ENCODE measurements at places on chromosomes 4 and X. TPM values are rescaled to one million over a fixed set of nuclear protein-coding genes. Genes with fewer than 3 reads are reported as not detected.

Gene NAT8L
- total RNA-seq: 16.6 TPM

Gene METAP1
- total RNA-seq: 51.9 TPM

Gene MAOA
- total RNA-seq: 0.23 TPM

Gene TBC1D8B
- total RNA-seq: 8.9 TPM

Gene PHEX
- 0.23 TPM for total RNA-seq

Gene GRPR
- total RNA-seq: not detected

Gene PAGE1
- total RNA-seq: not detected

Gene PLXNA3
- 128 TPM for total RNA-seq

Gene ZBTB49
- 4.2 TPM for total RNA-seq

Gene IL2
- 0.57 TPM for total RNA-seq

Gene FSTL5
- total RNA-seq: 0.67 TPM

Gene GALNTL6
- total RNA-seq: not detected

Gene MAGEC3
- total RNA-seq: not detected

Gene PABPC1L2A
- total RNA-seq: not detected

Gene GAB1
- 2.8 TPM for total RNA-seq

Gene GDPD2
- total RNA-seq: 0.33 TPM

Gene ADAMTS3
- 0.39 TPM for total RNA-seq

Gene UGT2B15
- total RNA-seq: 0.13 TPM

Gene PNMA6A
- 7.4 TPM for total RNA-seq

Gene CENPC
- 10.1 TPM for total RNA-seq

Gene PPP1R2C
- not detected for total RNA-seq

Gene FAT4
- total RNA-seq: 11.8 TPM

Gene HSFX3
- not detected for total RNA-seq

Gene IL9R
- total RNA-seq: 0.46 TPM

Gene PPP3CA
- total RNA-seq: 31.0 TPM

Gene NWD2
- not detected for total RNA-seq

Gene FGFR3
- 8.2 TPM for total RNA-seq

Gene SPANXB1
- total RNA-seq: not detected

Gene GRIA3
- not detected for total RNA-seq

Gene MAP3K15
- total RNA-seq: 4.9 TPM

Gene DGKK
- total RNA-seq: not detected

Gene SHROOM3
- 7.2 TPM for total RNA-seq

Gene ADH1B
- 0.98 TPM for total RNA-seq

Gene TRIM60
- total RNA-seq: not detected

Gene RPGR
- total RNA-seq: 4.0 TPM

Gene FANCB
- 4.8 TPM for total RNA-seq

Gene KIAA1210
- total RNA-seq: not detected

Gene KCTD8
- total RNA-seq: not detected

Gene IL3RA
- total RNA-seq: 0.28 TPM
